ENCODE measurements at places on chromosomes 2 and 18.

DNA sequence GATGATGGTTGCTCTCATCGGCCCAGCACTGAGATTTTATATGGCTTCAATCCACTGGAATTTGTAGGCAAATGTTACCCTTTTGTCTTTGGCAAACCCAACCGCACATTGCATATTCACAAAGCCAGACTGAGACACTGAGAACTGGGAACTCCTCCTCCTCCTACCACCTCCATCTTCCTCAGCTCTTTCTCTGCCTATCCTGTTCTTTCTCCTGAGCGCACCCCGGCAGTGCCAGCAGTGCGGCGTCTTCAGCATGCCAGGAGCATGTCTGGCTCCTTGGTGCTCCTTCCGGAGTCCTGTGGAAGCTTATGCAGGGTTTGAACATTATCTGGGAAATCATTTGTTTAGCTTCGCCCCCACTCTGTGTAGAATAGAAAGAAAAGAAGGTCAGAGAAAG is 50.8 kb downstream of the TRIB2 start:
- DNase-seq, result no peak

GRCh38 chr2:120246546-120247300 is 5.9 kb upstream of the RALB start:
- peak; percentile 13 for DNase-seq

- DNase-seq, result no peak
Observed at GRCh38 chr2:15753811-15754702, 162.4 kb downstream of the DDX1 start.

DNA sequence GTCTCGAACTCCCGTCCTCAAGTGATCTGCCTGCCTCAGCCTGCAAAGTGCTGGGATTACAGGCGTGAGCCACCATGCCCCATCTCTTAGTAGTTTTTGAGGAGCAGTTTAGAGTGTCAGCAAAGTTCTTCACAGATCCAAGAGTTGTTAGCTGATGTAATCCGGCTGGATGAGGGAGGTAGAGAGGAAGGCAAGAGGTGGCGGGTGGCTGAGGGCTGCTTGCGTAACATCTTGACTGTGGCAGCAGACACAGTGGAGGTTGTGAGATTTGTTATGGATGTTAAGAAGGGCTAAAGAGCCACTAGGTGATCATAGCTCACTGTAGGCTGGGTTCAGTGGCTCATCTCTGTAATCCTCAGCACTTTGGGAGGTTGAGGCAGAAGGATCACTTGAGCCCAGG is 19.5 kb upstream of the FAM136A start:
- DNase-seq, result no peak

DNA sequence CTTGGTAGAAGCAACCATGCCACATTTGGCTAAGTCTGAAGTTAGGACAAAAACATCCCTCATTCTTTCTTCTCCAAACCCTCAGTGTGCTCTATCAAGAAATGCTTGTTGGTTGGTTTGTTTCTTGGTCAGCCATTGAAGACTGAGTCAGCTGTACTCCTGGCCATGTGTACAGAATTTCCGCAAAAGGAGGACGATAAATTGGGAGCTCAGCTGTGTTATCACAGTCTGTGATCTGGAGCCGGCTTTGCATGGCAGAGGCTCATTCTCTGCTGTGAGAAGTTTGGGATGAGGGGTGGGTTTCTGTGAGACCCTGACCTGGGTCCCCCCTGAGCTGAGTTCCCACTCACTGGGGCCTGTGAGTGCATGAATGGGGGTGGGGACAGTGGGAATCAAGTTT is 26.3 kb upstream of the E2F6 start:
- DNase-seq, result no peak

DNA sequence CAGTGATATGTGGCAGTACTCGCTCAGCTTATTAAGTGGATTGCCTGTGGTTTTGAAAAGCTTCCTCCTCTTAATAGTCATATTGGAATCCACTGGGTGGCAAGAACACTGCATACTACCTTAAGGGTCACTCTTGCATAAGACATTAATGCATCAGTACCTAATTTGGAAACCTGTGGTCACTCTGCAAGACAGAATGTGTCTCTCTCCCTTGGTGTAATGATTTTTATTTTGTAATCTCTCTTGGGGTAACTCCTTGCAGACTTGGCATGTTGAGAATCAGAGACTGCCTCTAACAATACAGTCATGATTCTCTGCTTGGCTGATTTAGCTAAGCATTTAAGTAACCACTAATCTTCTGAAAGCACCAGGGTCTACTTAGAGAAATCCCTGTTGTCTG is 33.0 kb upstream of the IER3IP1 start:
- DNase-seq, result peak; percentile 8

All from mammary epithelial cell (primary cell).